ENCODE measurements at places on chromosomes 3 and 15. TPM values are rescaled to one million over a fixed set of nuclear protein-coding genes. Genes with fewer than 3 reads are reported as not detected.

Gene BHLHE40
- total RNA-seq, result 0.82 TPM

Gene CAND2
- 11.2 TPM for total RNA-seq

- no peak for ATAC-seq
Measured at GRCh38 chr3:54817628-54818027, 110.2 kb downstream of the LRTM1 start.

GRCh38 chr3:59540241-59540640 is 490.4 kb upstream of the CFAP20DC start:
- no peak for ATAC-seq

DNA sequence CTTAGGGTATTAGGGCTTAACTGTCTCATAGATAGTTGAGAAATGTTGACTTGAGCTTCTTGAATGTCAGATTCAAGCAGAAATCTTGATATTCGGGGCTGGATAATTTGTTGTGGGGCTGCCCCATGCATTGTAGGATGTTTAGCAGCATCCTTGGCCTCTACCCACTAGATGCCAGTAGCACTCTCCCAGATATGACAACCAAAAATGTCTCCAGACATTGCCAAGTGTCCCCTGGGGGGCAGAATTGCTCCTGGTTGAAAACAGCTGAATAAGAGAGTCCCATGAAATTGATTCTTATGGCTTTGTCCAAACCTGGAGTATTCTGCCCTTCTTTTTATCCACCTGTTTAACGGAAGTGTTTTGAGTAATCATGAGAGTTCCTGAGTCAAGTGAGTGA is 15.9 kb upstream of the LCMT2 start:
- ATAC-seq, result no peak

GRCh38 chr15:79472446-79472845 is 40.3 kb downstream of the MINAR1 start:
- no peak for ATAC-seq

Gene TLE3
- 109 TPM for total RNA-seq

Gene OR4F6
- total RNA-seq, result not detected

- no peak for ATAC-seq
Measured at GRCh38 chr3:120637851-120638559, 41.9 kb downstream of the NDUFB4 start.

DNA sequence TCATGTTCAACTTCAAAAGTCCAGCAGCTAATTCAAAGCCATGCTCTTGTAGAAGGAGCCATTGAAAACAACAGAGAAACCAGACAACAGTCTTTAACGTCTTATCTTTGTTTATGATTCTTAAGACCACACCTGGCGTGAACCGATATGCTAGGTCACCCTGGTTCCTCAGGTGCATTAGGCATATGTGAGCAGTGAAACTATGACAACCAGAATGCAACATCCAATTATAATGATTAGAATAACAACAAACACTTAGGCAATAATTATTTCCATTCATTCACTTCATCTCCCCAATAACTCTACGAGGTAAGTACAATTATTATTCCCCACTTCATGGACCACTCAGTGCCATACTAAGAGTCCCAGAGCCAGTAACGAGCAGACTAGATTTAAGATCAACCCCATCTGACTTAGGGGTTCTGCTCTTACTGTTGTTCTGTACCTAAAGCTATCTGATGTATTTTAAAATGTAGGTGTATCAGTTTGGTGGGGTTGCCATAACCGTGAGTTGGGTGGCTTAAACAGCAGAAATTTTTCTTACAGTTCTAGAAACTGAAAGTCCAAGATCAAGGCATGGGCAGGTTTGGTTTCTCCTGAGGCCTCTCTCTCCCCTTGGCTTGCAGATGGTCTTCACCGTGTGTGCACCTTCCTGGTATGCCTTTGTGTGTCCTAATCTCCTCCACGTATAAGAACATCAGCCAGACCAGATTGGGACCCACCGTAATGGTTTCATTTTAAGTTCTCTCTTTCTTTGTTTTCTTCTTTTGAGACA is 997.8 kb upstream of the CFAP20DC start:
- ATAC-seq, result no peak

Gene SLC15A2
- total RNA-seq, result 0.81 TPM

GRCh38 chr3:34619990-34620389 is 821.6 kb downstream of the PDCD6IP start:
- ATAC-seq, result no peak

DNA sequence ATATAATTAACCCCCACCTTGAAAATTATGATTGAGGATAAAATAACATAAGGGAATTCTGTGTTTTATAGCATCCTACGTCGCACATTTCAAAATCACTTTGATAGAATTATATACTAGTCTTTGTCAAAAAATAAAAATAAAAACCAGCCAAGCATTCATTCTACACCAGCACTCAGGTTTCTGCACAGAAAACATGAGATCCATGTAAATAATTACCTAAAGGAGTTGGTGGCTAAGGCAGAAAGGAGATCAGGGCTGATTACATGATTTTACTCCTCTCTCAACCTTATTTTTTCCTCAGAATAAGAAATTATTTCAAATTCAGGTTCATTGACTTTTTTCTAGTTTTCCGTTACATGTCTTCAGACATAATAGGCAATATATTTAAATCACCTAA is 194.5 kb downstream of the PLCH1 start:
- no peak for ATAC-seq

GRCh38 chr15:99718421-99718820 is 14.8 kb downstream of the LYSMD4 start:
- ATAC-seq, result no peak

Gene SMARCC1
- total RNA-seq, result 84.2 TPM

DNA sequence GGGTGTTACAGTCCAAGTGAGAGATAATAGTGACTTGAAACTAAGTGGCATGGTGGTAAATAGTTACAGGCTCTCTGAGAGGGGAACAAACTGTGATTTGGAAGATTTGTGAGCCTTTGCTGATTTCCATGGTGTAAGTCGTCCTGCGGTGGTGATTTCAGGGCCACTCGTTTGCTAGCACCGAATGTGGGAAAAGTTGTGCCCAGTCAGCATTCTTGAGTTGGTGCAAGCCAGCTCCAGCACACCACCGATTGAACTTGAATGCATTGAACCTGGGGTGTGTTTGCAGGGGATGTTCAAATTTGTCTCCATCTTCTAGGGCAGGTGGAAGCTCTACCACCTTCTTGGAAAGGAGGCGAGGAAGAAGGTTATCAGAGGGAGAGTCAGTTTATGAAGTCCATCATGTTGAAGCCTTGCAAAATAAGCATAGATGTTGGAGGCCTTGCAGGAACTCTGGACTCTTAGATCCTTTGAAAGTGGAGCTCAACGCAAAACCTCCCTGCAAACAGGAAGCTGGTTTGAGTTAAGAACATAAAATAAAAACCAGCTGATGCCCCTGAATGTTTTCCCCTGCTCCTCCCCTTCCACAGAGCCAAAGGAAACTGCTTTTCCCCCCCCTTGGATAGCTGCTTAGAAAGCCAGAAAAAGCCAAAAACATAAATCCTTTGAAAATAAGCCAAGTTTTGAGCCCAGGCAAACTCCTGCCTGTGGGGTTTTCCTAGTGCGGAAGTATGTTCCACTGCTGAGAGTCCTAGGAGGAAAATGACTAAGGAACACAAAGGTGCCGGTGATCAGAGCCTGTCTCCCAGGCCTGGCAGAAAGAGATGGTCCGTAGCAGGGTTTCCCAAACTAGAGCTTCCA is 21.9 kb downstream of the MAPKBP1 start:
- peak; percentile 49 for ATAC-seq

Gene WDR49
- 1.0 TPM for total RNA-seq

DNA sequence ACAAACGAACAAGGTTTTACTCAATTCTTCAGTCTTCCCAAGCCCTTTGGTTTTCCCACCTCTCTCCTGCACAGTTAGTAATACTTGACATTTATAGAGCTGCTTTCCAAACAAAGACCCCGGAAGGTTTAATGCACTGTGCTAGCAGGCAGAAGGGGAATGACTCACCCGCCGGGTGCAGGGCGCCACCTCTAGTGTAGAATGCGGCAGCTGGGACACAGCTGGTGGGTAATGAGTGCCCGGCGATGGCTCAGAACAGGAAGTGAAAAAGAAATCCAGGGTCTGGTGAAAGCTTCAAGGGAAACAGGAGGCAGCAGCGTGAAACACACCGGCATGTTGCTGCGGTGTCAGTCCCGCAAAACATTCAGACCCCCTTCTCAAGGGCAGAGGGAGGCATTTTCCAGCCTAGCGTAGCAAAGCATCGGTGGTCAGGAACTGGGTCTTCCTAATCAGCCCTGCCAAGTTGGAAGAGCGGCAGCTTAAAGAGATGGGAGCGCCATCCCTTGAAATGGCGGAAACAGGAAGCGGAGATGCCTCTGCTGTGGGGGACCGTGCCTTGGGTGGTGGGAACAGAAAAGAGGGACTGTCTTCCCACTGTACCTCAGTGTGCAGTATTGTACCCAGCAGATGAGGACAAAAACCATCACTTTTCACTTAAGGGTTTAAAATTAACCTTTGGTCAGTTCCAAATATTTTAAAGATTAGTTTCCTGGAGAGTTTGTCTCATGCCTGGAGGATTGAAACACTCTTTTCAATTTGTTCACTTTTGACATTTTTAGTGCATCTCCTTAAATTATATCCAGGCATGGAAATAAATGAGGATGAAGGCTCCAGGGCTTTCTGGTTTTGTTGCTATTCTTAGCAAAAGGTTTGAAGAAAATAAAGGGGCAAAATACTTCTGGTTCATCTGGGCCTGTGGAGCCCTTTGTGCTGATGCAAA is 160.7 kb upstream of the MCTP2 start:
- ATAC-seq, result peak; percentile 68

DNA sequence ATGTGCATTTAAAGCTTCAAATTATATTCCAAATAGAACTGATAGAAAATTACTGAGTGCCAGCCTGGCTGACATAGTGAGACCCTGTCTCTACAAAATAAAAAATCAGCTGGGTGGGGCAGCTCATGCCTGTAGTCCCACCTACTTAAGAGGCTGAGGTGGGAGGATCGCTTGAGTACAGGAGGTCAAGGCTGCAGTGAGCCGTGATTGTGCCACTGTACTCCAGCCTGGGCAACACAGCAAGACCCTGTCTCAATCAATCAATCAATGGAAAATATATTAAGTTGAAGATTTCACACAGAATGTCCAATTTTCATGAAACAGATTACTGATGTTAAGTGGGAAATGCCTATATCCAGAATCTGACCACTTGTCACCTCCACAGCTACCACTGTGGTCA is 4.1 kb downstream of the MON1A start:
- ATAC-seq, result no peak

DNA sequence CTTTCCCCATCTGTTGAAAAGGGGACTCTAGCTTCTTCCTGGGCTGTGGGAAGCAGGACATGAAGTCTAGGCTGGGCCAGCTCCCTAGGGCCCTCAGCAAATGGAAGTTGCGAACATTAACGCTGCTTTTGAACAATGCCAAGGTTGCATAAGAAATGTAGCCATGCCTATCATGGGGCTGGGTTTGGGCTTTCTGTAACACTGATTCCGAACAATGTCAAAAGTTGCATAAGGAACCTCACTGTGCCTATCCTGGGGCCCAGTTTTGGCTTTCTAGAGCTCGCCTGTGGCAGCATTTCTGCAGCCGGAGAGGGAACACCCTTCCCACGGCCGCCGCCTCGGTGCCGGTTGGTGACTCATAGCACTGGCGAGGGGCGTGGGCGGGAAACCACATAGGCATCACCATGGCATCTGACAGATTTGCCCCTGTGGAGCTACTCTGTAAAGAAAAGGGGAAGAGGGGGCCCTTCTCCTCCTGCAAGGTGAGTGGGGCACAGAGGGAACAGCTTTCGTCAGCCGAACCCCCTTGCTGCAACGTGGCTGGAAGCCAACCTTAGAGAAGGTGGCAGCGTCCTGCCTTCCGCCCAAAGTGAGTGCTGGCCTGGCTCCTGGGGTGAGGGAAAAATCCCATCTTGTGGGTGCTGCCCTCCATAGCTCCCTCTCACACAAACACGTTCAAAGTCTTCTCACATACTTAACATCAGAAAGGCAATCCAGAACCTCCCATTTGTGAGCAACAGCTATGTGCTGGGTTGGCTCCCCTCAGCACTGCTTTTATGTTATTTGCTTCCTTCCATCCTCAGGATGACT is 46.6 kb upstream of the ATP2B2 start:
- ATAC-seq, result no peak

GRCh38 chr3:119181765-119182164 is 8.4 kb downstream of the UPK1B start:
- no peak for ATAC-seq

Gene DUT
- total RNA-seq, result 68.5 TPM

GRCh38 chr15:90234096-90234988 is at the start of gene GDPGP1:
Gene GDPGP1, plus strand, starts transcription at chr15:90234209. Its CDS starts 6,700 bp downstream, at chr15:90240909.
- ATAC-seq, result peak; percentile 79

DNA sequence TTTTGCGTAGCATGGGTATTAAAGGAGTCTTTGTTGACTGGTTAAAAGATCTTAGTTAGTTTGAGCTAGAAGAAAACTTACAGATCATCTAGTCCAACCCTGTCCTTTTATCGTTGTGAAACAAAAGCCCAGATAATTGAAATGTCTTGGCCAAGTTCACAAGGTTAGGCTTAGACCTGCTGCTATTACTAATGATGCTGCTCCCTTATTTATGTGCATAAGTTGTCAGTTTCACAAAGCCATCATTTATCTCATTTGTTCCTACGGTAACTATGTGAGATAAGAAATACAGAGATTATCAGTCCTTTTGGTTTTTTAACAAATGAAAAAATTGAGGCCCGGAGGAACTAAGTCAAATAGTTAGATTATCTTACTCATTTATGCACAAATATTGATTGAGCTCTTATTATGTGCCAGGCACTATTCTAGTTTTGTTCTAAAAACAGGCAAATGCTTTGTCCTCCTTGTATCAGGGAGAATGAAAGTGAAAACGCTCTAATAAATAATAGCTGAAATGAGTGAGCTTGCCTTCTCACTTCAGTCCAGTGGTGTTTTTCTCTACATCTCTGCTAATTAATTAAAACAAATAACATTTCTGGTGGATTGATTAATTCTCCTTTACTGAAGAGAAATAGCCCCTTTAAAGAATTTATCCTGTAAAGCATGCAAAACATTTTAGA is 49.1 kb upstream of the TPRG1 start:
- peak; percentile 56 for ATAC-seq

Gene MYO5C
- 1.8 TPM for total RNA-seq

Gene PAK2
- 25.2 TPM for total RNA-seq

Data from motor neuron (in vitro differentiated cells).